ENCODE measurements at places on chromosomes 1 and 21.

DNA sequence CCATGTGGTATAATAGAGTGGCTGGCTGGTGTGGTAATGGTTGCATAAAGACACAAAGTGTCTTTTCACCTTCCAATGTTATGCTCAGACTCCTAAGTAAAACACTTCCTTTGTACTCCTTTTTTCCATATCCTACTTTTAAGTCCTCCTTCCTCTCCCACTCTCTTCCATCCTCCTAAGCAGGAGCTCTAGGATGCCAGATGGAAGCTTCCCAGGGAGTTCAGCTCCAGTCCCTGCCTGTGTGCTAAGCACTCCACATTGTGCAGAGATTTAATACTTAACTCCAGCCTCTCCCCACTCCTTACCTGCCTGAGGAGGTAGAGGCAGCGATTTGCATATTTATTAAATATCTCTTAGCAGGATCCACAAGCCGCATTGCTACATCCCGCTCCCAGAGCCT is 60.5 kb upstream of the IGSF21 start:
- no peak for DNase-seq

- no peak for DNase-seq
Measured at GRCh38 chr1:18160290-18160942, 52.8 kb downstream of the IGSF21 start.

GRCh38 chr1:28983091-28983490 is 68.7 kb downstream of the EPB41 start:
- DNase-seq: no peak

- DNase-seq: peak; percentile 42
Measured at GRCh38 chr1:193143285-193143684, 21.5 kb downstream of the CDC73 start.

GRCh38 chr1:44389437-44389836 is 15.6 kb upstream of the RNF220 start:
- DNase-seq: no peak

DNA sequence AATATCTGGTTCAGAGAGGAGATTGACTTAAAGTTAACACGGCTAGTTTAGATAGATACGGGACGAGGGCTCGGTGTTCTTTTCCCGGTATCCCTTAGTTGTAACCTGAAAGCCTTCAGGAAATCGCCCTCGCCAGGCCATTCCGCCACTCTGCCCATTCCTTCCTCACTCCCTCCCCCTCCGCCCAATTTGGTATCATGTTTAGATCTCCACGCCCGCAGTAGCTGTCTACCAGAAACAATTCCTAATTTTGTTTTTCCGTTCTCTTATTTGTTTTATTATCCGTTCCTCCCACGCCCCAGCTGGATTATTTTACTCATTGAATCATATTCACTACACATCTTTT is 685 bp upstream of the VAMP4 start:
- DNase-seq: peak; percentile 67

DNA sequence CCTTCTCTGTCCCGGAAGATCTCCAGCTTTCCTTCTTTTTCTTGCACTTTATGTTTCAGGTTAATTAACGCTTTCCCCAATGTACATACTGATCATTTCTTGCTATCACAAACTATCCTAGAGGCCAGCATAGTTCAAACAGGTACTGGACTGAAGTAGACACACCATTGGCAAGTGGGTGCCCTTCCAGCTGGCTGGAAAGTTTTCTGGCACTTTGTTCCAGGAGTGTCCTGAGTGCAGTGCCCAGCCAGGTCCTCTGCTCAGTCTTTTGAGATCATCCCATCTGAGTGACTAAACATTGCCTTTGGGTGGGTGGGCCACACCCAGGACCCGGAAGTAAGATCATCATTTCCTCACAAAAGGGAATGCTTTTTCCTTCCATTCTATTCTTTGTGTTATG is 15.0 kb upstream of the DUSP23 start:
- no peak for DNase-seq

GRCh38 chr1:176177764-176178163 is 29.3 kb downstream of the COP1 start:
- no peak for DNase-seq

- DNase-seq: no peak
Measured at GRCh38 chr21:33950431-33951079, 35.0 kb upstream of the ATP5PO start.

GRCh38 chr21:32565856-32566465 is 19.4 kb downstream of the TCP10L start:
- no peak for DNase-seq

DNA sequence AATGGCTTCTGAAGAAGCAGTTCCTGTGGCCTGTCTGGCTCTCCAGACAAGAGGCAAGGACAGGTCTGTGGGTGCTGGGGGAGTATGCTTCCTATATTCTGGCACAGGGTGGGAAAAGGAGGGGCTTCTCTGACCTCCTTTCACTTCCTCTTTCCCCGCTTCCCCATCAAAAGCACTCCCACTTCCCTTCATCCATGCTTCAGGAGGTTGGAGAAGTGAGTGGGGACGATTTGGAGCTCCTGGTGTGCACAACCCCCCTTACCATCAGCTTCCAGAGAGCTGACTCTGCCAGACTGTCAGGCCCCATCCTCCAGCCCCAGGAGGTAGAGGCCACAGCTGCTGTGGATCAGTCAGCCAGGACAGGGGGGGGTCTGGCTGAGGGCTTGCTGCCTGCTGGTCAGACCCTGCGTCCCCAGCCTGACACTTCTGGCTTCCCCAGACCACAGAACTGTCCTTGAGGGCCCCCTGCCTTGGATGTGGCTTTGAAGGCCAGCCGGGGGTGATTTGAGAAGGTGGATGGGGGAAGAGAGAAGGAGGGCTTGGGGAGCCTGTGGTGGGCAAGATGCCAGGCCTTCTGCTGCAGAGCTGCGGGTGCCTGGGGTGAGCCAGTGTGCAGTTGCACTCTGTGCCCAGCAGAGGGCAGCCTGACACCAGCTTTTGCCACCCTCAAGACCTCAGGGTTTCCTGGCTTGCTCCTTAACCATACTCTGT is 21.5 kb upstream of the TMEM222 start:
- peak; percentile 73 for DNase-seq

- no peak for DNase-seq
Measured at GRCh38 chr1:30751830-30752650, 5.5 kb downstream of the LAPTM5 start.

- peak; percentile 46 for DNase-seq
Measured at GRCh38 chr1:21232044-21232443, 55.3 kb upstream of the EIF4G3 start.

- DNase-seq: no peak
Measured at GRCh38 chr1:30739601-30740000, 16.2 kb upstream of the MATN1 start.

DNA sequence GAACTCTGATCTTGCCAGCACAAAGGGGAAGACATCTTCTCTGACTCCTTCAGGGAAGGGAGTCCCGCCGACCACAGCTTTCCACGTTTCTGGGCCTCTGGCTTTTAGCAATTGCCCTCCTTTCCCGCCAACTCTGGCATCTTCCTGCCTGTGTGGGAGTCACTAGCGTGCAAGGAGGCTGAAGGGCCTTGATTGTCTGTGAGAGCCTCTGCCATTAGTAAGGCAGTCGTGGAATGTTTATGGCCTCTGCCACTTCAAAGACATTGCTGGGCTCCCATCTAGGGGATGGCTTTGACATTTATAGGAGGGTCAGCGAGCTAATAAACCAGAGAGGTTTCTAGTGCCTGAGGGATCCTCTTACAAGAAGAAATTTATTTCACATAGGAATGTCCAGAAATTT is 14.3 kb upstream of the PROK1 start:
- DNase-seq: no peak

- DNase-seq: no peak
Measured at GRCh38 chr21:34590520-34590919, 24.4 kb downstream of the RCAN1 start.

GRCh38 chr21:38561613-38562581 is 63.6 kb upstream of the ERG start:
- DNase-seq: no peak

DNA sequence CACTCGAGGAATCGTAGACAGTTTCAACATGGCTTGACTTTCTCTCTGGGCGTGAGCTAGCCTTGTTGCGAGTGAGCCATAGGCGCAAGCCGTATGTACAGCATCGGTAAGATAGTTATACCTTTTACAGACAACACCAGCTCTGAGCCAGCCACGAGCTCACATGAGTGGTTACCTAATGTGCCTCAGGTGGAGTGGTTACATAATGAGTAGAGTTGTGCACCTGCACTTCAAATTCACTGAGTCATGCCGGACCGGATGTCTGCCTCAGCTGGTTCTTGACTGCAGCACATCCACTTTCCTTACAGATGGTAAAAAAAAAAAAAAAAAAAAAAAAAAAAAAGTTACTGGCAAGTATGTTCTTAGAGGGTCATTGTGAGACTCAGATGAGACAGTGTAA is 360.4 kb upstream of the NR5A2 start:
- no peak for DNase-seq

- DNase-seq: peak; percentile 96
Measured at GRCh38 chr1:228902781-228903433, 167.6 kb downstream of the RHOU start.

GRCh38 chr1:66413838-66414175 is 120.1 kb upstream of the SGIP1 start:
- DNase-seq: no peak

- no peak for DNase-seq
Measured at GRCh38 chr1:3170561-3171453, 101.8 kb downstream of the PRDM16 start.

- peak; percentile 74 for DNase-seq
Measured at GRCh38 chr1:181936768-181937581, 124.5 kb downstream of the ZNF648 start.

- DNase-seq: no peak
Measured at GRCh38 chr1:233443040-233443760, 115.7 kb downstream of the MAP3K21 start.

DNA sequence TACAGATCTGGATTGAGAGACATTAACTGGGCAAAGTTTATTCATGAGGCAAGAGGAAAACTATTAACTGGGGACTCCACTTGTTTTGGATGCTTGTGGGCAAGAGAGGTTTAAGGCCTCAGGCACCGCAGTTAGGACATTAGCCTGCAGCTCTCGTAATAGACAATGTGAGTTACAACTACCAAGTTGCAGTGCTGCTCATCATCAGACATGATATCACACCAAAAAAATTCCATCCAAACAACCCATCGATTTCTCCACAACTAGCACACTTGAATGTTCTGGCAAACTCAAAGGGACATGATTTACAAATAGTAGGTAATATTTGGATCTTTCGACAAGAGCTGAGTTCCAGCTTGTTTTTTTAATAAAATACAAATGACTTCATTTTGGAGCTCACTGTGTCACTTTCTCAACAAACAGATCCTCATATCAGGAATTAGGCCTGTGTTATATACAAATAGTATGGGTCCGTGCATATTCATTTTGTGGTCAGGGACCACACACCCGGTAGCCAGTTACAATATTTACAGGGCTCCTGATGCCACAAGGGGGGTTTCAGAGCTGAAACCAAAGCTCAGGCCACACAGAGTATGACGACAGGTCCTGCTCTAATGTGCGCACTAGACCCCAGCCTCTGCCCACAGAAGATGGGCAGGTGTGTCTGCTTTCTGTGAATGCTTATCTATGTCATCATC is 128.0 kb downstream of the TGFBR3 start:
- DNase-seq: no peak

DNA sequence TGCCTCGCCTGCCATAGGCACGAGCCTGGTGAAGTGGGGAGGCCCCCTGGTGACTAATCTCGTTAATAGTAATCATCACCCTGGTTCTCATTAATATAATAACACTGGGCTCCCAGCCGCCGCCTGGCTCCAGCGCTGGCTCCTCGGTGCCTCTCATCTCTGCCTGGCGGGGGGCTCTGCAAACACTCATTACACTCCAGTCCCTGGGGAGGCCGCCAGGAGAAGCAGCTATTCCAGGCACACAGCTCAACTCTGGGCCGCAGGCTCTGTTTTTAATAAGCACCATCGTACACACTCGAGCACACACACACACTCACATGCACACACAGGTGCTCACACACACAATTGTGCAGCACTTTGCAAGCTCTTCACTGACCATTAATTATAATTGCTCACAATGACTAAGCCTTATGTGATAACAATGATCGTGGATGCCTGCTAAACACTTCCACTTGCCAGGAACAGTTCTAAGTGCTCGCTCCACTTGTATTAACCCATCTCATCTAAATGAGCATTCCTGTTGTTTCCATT is 52.2 kb downstream of the SDC3 start:
- no peak for DNase-seq

DNA sequence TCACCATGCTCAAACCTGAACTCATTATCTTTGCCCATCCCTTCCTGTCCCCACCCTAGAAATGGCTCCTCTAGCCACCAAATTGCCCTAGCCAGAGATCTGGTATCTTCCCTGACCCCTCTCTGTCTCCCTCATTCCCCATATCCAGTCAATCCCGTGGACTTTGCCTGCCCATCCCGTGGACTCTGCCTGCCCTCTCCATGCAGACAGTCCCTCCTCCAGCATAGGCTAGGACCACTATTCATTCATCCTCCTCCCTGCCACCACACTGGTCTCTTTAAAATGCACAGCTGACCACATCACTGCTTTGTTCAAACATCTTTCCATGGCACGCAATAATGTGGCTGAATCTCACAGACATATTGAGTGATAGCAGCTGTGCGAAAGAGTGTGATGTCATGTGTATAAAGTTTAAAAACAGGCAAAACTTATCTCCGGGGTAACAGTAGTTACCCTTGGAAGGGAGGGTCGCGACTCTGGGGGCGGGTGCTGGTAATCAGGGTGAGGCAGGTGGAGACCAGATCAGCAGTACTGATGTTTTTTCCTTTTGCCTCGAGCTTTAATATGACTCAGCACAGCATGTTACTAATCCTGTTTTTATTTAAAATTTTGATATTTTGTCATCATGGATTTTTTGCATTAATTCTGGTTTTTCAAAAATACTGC is 4.8 kb upstream of the SLC2A1 start:
- no peak for DNase-seq

DNA sequence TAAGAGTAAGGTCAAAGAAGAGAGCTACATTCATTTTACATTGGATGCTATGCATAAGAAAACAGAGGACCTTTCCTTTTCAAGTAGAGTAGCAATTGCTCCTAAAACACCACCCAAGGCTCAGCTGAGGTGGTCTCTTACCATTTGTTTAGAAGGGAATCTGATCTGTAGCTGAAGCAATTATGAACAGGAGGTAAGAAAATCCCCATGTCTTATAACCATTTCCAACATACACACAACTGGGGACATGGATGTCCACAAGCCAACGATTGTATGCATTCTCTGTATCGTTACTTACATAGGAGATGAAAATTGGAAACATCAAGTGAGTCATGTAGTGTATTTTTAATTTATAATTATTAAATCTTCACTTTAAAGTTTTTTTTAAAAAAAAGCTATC is 132.0 kb downstream of the AKT3 start:
- DNase-seq: no peak

Data from ACHN (cell line).